NK-92 treated with Interleukin-12 subunit alpha and Interleukin-12 subunit beta, amount 100 ng/mL, for 24 hours (cell line): ENCODE measurements at places on chromosomes 5 and 9.
A peak's percentile ranks its signal among the peaks of the same experiment; 100 is the strongest.

DNA sequence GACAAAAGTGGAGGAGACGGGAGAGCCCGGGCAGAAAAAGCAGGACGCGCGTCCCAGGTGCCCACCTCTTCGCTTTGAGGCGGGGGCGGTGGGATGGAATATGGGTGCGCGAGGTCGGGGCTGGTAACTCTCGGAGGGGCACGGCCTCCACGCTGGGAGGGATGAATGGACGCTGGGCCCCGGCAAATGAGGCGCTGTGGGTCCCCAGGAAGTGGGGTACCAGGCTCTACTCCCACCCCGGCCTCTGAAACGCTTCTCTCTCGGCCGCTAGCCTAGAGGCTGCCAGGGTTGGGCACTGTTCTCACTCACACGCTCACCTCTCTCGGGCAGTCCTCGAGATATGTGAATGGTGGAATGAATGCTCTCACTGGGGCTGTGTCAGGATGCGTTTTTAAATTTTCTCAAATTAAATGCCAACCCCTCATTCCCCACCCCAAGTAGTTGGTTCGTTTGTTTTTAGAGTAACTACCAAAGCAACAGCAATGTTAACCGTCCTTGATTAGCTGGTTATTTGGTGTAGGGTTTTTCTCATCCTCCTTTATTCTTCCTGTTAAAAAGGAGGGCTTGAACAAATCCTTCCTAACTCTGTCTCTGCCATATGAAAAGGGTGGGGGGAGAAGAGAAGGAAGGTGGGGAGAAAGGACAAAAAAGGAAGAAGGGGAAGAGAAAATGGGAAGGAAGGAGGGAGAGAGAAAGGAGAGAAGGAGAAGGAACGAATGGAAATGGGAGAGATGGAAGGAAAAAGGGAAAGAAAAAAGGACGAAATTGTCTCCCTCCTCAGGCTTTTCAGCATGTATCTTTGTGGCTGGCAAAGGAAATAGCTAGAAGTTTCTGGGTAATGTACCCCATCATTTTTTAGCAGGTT is 1.3 kb upstream of the EBF1 start:
- DNase-seq = no peak

DNA sequence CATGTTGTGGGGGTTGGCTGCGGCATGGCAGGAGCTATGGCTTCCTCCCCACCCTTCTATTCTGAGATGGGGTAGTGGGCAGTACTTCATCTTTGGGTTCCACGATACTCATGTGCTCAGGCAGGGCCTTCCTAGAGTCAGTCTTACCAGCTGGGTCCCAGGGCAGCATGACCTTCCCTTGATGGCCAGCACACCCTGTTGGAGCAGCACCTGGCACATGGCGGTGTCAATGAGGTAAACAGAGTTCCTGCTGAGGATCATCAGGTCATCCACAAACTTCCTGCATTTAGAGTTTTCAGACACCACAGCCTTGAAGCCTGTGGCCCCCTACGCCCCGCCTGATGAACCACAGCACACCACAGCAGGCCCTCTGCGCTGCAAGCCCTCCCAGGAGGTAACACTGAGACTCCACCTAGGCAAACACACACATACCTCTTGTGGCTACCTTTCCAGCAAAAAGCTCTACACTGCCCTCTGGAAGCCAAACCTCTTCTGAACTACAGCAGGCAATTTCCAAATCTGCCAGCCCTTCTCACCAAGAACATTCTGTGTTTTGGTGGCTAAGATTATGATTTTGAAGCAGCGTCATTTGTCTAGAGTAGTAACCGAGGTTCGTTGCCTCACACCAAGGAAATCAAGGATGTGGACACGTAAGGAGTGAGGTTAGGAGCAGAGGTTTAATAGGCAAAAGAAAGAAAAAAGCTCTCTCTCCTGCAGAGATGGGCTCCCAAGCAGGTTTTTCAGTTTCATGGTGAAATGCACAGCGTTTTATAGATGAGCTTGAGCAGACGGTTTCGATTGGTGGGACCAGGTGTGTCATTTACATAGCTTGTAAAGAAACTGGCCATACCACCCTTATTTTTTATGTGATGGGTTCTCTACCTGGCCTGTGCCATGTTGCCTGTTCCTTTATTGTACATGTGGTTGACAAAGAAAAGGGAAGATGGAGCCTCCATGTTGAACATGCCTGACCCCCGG is 20.3 kb upstream of the TMEM174 start:
- DNase-seq = no peak

- no peak for DNase-seq
Observed at GRCh38 chr9:128162215-128163026, 2.4 kb downstream of the BBLN start.

GRCh38 chr5:157143127-157143971 is 684 bp upstream of the MED7 start:
- peak; percentile 36 for DNase-seq

DNA sequence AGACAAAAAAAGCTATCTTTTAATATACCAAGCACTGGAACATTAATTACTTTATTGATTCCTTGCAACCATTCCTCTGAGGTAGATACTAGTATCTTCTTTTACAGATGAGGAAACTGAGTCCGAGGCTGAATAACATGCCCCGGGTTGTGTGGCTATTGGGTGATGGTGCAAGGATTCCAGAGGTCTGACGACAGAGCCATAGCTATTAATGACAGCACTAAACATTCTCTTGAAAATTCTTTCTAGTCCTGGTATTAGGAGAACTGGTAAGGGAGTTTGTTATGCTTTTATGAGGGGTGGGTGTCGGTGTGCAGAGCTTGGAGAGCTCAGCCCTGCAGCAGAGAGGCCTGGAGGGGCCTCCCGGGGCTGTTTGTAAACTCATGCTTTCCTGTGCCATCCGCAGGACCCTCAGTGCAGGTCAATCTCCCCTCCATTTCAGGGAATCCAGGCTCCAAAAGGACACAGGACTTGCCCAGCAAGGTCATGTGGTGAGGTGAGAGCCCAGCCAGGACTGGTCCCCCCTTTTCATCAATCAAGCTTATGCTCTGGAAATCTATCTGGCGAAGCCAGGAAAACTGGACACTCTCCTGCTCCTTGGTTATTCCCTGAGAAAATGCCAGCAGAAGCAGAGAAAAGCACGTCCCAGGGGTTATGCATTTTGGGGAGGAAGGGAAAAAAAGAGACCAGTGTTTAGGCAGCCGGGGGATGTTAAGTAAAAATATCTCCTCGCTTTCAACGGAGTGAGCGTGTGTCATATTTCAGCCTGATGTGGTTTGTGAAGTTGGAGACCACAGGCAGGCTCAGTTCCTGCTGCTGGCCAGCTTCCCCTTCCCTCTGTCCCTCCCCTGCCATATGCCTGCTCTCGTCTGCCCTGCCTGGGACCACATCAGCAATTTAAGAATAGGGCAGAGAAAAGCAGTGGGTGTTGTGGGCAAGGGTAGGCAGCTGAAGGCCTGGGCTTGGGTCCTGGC is 3.7 kb downstream of the GSN start:
- no peak for DNase-seq

DNA sequence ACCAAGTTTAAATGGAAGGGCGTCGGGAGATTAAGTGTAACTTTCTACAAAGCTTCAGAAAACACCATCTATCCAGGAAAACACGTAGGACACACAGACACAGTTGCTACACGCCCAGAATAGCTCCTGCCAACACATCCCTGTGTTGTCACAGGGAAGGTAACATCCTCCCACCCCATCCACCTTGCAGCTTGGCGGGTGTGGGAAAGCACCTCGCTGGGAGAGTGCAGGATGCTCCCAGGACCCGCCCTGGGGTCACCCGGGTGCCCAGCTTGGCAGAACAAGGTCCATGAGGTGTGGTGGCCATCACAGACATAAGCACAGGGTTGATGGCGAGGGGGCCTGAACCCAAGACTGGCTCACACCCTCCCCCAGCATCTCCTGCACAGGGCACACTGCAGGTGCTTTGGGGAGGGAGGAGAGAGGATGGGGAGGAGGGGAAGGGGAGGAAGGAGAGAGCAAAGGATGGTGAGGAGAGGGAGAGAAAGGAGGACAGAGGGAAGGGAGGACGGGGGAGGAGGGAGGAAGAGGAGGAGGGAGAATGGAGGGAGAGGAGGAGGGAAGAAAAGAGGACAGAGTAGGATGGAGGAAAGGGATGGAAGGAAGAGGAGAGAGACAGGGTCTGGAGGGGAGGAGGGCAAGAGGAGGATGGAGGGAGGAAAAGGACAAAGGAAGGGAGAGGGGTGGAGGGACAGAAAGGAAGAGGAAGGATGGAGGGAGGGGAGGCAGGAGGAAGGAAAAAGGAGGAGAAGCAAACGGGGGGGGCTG is 37.2 kb downstream of the GOLM1 start:
- no peak for DNase-seq

- no peak for DNase-seq
Observed at GRCh38 chr5:133362438-133362837, 249.9 kb downstream of the FSTL4 start.
